ENCODE measurements at places on chromosomes 1 and 21.

DNA sequence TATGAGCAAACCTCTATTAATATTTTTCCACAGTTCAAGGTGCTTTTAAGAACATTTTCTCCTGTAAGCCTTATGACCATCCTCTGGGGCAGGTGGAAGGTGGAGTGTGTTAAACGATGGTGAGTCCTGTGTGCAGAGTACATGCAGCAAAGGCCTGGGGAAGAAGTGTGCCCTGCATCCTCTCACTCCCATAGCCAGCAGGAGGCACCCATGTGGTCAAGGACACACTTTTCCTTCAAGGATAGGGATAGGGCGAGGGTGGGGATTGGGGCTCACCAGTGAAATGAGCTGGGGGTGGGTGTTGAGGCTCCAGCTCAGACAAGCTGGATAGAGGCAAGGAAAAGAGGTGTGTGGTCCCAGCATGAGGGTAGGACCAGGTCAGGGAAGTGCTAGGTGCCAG is 120.8 kb upstream of the KCNE2 start:
- no peak for DNase-seq

DNA sequence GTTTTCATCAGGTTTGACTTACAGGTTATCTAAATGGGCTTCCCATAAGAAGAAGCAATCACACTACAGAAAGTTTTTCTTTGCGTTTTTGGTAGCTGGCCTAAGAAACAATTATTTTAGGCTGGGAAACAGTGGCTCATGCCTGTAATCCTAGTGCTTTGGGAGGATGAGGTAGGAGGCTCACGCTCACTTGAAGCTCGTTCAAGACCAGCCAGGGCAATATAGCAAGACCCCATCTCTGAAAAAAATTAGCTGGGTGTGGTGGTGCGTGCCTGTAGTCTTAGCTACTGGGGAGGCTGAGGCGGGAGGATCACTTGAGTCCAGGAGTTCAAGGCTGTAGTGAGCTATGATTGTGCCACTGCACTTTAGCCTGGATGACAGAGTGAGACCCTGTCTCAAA is 1.6 kb upstream of the REN start:
- no peak for DNase-seq

- no peak for DNase-seq
Measured at GRCh38 chr1:229907884-229908638, 159.0 kb upstream of the GALNT2 start.

DNA sequence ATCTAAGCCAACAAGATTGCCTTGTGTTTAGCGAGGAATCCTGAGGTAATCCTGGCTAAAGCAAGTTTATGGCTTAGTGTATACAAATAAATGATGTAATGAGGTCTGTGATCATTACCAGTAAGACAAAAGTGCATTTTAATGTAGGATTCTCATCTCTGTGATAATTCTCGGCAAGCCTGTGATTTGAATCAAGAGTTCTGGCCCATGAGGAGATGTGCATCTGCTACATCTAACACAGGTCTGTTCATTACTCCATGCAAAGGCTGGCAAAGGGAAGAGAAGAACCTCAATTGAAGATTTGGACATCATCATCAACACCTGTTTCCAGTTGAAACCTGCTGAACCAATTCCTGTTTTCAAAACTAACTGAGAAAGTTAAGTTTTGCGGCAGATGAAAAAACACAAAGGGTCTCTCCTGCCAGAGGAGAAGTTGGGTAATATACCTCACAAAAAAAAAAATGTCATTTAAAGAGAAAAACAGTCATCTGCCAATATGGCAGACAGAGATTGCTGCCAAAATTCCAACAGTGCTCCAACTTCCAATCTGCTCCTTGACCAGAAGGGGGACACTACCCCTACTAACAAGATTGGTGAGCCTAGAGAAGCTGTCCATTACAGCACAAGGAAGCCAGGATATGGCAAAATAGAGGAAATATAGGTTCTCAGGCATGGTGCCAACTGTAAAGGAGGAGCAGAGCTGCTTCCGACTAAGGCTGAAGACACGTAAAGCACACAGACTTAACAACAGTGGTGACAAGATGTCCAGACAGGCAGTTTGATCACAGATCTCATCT is 453.7 kb downstream of the TTLL7 start:
- no peak for DNase-seq

DNA sequence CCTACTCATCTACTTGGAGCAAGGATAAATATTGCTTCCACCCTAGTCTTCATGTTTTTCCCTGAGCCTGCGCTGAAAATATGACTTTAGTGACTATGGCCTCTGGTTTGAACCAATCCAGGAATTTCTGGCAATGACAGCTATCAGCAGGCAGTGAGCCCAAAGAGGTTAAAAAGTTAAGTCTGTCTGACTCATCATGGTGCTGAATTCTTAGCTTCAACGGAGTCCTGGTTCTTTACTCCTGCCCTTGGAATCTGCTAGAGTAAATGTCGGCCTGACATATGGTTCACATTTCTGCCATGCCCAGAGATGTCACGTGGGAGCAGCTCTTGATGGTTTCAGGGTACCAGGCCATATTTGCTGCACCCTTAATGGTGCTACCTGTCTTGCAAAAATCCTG is 351.6 kb upstream of the PLXNA2 start:
- DNase-seq: no peak

DNA sequence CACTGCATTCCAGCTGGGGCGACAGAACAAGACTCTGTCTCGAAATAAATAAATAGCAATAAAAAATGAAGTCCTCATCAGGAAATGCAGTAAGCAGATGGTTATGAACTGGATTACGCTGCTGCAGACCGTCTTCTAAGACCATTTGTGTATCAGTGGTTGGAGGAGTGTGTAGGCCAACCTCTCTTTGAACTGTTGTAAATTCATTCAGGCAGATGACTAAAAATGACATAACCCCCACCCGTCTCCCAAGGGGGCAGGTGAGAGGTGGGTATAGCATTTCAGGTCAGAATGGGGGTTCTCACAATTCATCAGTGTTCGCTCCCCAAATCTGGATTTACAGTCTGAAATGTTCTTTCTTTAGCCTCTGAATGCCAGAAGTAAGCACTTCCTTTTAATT is 177.3 kb downstream of the KIF26B start:
- DNase-seq: no peak
